ENCODE measurements at places on chromosomes 4 and X.
A peak's percentile ranks its signal among the peaks of the same experiment; 100 is the strongest.

GRCh38 chr4:37427193-37427592, 182.7 kb downstream of the NWD2 start:
- DNase-seq, result no peak
- no peaks in the 10 kb centered on the region for H3K4me1 ChIP-seq
- H3K27me3 ChIP-seq, result no peaks in the 10 kb centered on the region
- no peak overlapping the region for H3K27ac ChIP-seq
- no peak overlapping the region for H3K4me3 ChIP-seq

- no peaks in the 10 kb centered on the region for H3K27me3 ChIP-seq
- H3K4me3 ChIP-seq, result no peak overlapping the region
- no peaks in the 10 kb centered on the region for H3K4me1 ChIP-seq
- H3K36me3 ChIP-seq, result no peaks in the 10 kb centered on the region
These were observed 95.0 kb downstream of the BANK1 start for GRCh38 chr4:101885574-101885973.

DNA sequence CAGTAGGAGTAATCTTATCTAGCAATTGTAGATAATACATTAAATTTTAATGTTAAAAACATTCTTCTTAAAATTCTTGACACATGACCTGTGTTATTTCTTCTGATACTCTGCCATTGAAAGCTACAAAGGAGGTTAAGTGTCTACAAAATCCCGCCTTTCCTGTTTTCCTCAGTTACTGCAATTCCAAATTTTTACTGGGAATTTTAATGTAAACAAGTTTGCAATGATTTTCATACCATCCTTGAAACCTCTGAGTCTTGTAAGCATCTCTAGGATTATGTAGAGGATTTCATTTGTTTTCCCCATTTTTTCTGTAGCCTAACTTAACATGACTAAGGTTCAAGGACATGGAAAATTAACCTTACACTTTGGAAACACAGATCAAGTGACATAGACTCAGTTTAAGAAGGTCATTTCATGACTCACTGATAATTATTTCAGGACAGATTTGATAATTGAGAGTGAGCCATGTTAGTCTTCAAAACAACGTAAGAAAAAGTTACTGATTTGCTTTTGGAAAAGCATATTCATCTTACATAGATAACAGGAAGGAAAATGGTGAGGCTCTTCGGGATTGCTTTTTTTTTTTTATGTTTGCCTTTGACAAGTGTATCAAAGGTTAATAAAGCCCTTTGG, 39.6 kb upstream of the PDLIM5 start:
- H3K36me3 ChIP-seq, result no peaks in the 10 kb centered on the region
- no peaks in the 10 kb centered on the region for H3K27me3 ChIP-seq
- peak overlapping the region; percentile 55 for H3K4me3 ChIP-seq
- no peak overlapping the region for H3K27ac ChIP-seq
- DNase-seq, result peak; percentile 26
- H3K4me1 ChIP-seq, result no peaks in the 10 kb centered on the region

DNA sequence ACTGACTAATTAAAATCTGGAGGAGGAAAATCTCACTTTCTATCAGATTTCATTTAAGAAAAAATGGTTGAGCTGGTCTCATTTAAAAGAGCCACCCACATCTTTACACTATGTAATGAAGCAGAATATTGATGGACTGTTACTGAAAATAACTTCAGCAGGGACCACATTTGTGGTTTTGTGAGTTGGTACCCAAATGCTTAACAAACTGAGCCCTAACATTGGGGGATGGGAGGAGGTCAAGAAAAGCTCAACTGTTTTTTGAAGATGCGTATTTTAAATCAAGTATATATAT, 30.1 kb downstream of the HOPX start:
- peaks cover 31% of the 10 kb centered on the region for H3K27me3 ChIP-seq
- H3K4me1 ChIP-seq, result peaks cover 6% of the 10 kb centered on the region
- no peak for DNase-seq
- H3K4me3 ChIP-seq, result no peak overlapping the region

DNA sequence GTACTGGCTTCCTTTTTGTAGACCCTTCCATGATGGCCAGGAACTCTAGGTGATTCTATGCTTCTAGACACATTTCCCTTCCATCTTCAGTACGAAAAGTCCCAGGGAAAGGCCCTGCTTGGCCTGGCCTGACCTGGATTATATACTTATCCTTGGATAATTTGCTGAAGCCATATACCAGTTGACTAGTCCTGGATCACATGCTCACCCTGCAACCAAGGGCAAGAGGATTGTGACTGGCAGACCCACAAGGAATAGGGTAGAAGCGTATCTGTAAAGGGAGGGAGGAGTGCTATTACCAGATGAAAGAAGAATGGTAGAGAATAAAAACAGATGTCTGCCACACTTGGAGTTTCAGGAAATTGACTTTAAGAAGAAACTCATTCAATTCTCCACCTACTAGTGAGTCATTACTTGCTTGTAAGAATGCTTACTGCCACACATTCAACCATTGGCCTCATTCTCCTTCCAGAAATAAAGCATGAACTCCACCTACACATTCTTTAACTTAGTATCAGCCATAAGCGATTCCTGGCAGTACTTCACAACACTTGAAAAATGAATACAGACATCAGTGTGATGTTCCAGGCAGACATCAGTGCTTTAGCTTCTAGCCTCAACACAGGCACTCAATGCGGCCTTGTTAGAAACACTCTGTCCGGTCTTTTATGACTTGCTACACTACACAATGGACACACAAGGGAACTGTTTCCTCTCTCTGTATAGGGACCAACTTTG, 141.8 kb downstream of the CBR4 start:
- H3K36me3 ChIP-seq, result peaks cover 6% of the 10 kb centered on the region
- DNase-seq, result peak; percentile 82
- H3K27ac ChIP-seq, result peak overlapping the region; percentile 60
- H3K4me3 ChIP-seq, result no peak overlapping the region

GRCh38 chr4:3783693-3784306, 17.6 kb downstream of the ADRA2C start:
- H3K27me3 ChIP-seq, result peaks cover 51% of the 10 kb centered on the region
- no peak for DNase-seq
- H3K4me1 ChIP-seq, result no peaks in the 10 kb centered on the region
- no peak overlapping the region for H3K27ac ChIP-seq
- no peak overlapping the region for H3K4me3 ChIP-seq
- no peaks in the 10 kb centered on the region for H3K36me3 ChIP-seq

DNA sequence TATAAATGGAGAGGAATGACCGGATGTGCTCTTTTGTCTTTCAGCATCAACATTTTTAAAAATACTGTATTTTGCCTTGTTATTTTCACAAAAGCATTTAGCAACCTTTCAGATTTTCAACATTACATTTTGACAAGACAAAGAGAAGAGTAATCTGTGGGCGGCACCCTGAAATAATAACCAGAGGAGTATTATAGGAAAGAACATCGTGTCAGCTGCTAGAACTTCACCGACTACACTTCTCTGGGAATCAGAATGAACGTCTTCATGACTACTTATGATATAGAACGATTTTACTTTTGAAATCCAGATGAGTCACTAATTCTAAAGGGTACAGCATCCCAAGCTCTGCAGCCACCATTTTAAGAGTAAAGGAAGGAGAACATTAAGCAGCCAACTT, 531.5 kb upstream of the FRG1 start:
- no peak for DNase-seq
- no peaks in the 10 kb centered on the region for H3K27me3 ChIP-seq
- no peak overlapping the region for H3K27ac ChIP-seq
- no peaks in the 10 kb centered on the region for H3K36me3 ChIP-seq
- H3K4me3 ChIP-seq, result no peak overlapping the region

GRCh38 chrX:155632431-155633100, 19.8 kb upstream of the TMLHE start:
- H3K27ac ChIP-seq, result no peak overlapping the region
- H3K4me3 ChIP-seq, result no peak overlapping the region
- DNase-seq, result peak; percentile 64

GRCh38 chr4:1245481-1246051, 3.4 kb downstream of the CTBP1 start:
- no peak overlapping the region for H3K4me3 ChIP-seq
- H3K27ac ChIP-seq, result no peak overlapping the region
- no peak for DNase-seq
- peaks cover 64% of the 10 kb centered on the region for H3K4me1 ChIP-seq

DNA sequence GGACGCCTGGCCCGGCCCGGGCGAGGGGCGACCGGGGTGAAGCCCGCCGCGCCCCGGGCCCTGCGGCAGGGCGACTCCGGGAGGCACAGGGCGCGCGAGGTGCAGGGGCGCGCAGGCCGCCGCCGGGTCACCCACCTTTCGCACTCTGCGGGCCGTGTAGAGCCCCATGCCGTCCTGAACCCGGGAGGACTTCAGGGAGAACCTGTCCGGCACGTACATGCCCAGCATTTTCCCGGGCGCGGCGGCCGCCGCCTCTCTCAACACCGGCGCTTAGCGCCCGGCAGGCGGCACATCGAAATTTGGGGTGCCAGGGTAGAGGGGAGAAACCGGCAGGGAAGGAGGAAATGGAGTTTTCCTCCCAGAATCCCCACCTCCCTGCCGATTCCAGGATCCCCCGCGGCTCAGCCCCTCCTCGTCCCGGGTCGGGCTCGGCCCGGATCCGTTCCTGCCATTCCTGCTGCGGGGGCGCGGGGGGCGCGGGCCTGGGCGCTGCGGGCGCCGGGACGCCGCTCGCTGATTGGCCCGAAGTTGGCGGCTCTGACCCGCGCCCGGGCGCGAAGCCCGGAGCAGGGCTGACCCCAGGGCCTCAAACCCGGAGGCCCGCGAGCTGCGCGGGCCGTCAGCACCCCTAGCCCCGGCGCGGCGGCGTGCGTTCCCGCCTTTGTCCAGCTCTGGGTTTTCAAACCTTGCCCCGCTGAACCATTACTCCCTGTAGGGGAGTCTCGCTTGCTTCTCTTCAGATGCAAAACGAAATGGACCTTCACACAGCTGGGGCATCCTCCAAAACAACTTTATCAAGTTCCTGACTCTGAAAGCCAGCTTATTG, at the start of gene PRDM5:
PRDM5 (minus strand) TSS at position 346 of the 826 bp plus-strand sequence; CDS start at position 228, 118 bp downstream.
- DNase-seq, result peak; percentile 60
- no peaks in the 10 kb centered on the region for H3K36me3 ChIP-seq
- peak within 1 kb of the TSS; percentile 87 for H3K4me3 ChIP-seq
- H3K27me3 ChIP-seq, result no peaks in the 10 kb centered on the region
- peak within 1 kb of the TSS; percentile 74 for H3K27ac ChIP-seq

All from mesenchymal stem cell (in vitro differentiated cells and primary cell).